AG04450 (cell line): ENCODE measurements at places on chromosomes 11 and 22.

DNA sequence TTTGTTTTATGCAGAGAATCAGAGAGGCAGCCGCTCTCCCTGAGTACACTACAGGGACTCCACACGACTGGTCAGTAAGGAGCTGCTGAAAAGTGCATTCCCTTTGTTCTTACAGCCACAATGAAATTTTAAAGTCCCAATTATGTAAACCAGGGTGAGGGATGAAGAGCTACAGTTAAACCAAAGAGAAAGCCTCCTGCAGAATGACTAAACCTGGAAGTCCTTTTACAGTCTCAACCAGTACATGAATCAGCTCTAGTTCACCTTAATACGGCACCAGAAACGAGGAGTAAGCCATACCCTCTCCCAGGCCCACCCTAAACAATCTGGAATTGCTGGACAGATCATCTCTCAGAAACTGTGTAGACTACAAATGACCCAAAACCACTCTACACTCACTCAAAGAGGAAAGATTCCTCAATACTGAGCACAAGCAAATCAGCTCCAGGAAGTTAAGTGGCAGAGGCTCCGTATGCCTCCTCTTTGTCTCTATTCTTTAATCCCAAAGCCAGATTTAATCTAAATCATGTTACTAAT, 113.1 kb downstream of the RBFOX2 start:
- DNase-seq, result no peak

DNA sequence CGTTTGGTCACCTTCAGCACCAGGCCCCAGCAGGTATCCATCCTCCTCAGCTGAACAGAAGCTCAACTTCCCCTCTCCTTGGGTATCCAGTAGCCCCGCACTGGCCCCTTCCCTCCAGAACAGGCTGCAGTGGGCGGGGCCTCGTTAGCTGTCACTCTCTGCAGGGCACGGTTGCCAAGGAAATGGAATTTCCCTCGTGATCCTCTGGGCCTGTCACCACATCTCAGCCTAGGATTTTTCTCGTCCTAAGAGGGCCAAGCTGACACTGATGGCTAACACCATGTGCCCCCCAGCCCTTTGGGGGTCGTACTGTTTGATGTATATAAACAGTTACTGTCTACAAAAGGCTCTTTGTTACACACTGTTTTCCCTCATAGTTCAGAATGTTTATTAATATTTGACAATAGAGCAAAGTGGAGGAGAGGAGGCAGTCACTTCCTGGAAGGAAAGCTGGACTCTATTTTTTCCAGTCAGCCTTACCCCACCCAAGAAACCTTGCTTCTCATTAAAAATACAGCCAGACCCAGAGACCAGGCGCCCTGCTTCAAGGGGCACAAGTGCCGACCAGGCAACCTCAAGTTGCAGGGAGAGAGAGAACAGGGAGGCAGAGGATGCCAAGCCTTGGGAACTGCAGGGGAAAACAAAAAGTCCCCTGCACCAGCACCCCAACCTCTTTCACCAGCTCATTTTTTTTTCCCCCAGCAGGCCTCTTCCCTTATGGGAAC, 44.5 kb downstream of the FEZ1 start:
- no peak for DNase-seq

GRCh38 chr22:34567367-34567766, 498.6 kb upstream of the ISX start:
- DNase-seq, result no peak

DNA sequence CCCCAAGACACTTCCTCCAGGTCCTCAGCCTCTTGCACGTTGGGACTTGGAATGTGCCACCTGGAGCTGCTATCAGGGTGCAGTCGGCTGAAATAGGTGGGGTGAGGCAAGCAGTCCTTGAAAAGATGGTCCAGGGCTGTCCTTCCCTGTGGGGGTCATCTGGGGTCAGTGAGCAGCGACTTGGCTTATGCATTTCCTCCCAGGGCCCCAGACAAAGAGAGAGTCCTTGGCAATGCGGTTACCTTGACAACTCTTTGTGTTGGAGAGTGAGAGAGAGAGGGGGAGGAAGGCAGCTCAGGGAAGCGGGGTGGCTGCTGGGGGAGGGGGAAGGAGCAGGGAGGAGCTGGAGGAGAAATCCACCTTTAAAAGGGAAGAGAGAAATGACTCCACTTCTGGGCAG, 93.8 kb downstream of the MIAT start:
- no peak for DNase-seq

DNA sequence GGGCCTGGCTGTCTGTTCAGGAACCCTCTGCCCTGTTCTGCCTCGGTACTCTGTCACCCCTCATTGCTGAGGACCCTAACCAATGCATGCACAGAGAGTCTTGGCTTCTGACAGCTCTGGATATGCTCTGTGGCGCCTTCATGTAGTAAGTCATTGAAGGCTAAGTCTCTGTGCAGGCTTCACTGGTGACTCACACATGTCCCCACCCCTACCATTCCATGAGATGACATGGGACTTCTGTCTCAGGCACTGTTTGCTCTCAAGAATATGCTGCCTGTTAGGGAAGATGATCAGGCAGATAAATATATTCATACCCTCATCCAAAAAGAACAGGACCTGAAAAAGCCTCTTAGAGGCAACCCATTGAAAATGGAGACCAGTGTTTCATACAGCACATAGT, 43.6 kb upstream of the HORMAD2 start:
- no peak for DNase-seq

DNA sequence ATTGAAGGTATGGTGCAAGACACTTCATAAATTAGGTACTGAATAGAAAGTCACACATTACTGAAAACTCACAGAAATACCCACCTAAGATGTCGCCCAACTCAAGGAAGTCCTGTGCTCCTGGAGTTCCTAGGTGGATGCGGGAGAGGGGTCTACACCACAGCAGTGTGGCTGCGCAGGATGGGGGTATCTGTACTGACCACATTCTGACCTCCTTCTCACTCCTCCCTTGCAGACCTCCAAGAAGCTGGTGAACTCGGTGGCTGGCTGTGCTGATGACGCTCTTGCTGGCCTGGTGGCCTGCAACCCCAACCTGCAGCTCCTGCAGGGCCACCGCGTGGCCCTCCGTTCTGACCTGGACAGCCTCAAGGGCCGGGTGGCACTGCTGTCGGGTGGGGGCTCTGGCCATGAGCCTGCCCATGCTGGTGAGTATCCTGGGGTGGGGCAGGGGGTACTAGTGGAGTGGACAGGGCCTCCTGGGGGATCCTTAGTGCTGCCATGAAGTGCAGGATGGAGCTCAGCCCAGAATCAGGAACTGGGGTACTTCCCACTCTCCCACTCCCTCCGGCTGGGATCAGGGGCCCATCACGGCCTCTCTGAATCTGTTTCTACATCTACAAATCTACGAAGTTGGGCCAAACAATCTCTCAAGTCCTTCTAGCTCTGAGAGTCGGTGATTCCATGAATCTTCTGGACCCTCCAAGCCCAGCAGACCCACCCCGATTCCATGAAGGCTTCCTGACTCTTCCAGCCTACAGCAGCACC, 4.9 kb downstream of the TKFC start:
- no peak for DNase-seq

- no peak for DNase-seq
These were observed 125.7 kb downstream of the PARVA start for GRCh38 chr11:12503039-12503484.

- DNase-seq, result no peak
These were observed 182.2 kb upstream of the SYT13 start for GRCh38 chr11:45468267-45468856.

- no peak for DNase-seq
These were observed 10.0 kb upstream of the TMEM123 start for GRCh38 chr11:102462610-102463009.

- no peak for DNase-seq
These were observed at the start of gene SH3BP1 for GRCh38 chr22:37639070-37639760. Gene SH3BP1 (plus strand): TSS chr22:37639669. CDS start chr22:37639788, 119 bp downstream.

DNA sequence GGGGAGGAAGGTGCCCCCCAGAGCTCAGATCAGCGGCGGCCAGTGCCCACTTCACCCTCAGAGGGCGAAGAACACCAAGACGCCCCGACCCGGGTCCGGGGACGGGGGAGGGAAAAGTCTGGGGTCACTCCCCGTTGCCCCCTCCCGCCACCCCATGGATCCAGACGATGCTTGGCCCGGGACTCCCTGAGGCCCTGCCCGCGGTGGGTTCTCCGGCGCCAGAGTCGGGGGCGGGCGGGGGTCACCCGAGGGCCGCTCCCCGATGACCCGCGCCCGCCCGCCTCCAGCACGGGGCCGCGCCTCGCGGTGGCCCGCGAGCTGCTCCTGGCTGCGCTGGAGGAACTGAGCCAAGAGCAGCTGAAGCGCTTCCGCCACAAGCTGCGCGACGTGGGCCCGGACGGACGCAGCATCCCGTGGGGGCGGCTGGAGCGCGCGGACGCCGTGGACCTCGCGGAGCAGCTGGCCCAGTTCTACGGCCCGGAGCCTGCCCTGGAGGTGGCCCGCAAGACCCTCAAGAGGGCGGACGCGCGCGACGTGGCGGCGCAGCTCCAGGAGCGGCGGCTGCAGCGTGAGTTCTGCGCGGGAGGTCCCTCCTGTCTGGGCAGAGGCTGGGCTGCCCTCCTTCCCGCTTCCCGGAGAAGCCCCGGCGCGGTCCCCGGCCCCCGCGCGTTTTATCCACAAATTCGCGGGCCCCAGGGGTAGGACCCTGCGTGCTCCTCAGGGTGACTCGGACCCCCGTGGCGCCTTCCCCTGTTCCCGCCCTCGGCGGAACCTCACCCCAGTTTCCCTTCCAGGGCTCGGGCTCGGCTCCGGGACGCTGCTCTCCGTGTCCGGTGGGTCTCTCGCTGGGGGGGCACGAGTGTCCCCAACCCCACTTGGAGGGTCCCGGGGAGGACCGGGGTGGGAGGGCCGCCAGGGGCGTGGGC, 1.1 kb downstream of the NLRP6 start:
- no peak for DNase-seq

DNA sequence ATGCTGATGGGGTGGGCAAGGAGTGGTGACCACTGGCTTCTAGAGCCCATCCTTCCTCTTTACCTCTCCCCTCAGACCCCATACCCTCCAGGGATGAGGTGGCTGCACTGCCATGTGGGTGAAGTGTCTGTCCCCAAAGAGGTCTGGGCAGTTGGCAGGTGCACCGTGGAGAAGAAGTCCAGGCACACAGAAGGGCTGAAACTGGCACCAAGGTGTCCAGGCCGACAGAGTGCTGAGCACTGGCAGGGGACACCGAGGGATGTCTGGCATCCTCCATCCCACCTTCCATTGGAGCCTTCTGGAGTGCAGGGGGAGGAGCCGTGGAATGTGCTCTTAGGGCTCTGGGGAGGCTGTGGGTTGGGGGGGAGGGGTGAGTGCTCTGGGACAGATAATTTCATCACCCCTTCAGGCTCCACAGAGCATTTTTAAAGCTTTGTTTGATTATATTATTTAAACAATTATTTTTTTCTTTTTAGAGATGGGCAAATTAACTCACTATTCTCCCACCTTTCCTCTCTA, 37.9 kb downstream of the PKNOX2 start:
- DNase-seq, result no peak

DNA sequence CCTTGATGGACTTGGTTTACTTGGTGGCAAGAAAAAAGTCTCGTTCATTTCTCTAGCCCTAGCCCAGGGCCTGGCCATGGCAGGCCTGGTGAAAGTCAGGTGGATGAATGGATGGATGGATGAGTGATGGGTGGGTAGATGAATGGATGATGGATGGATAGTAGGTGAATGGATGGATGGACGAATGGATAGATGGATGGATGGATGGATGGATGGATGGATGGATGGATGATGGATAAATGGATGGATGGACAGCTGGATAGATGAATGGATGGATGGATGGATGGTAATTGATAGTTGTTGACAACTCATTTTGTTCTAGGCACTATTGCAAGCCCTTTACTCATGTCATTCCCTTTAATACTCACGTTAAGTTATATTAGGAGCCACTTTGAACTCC, 86.1 kb upstream of the ANO1 start:
- no peak for DNase-seq

- no peak for DNase-seq
These were observed 3.7 kb upstream of the HEPHL1 start for GRCh38 chr11:94017446-94017845.

- DNase-seq, result peak; percentile 27
These were observed 37.0 kb upstream of the DNAJB7 start for GRCh38 chr22:40898850-40899357.

- DNase-seq, result no peak
These were observed 32.2 kb downstream of the SLC6A5 start for GRCh38 chr11:20631519-20632168.

DNA sequence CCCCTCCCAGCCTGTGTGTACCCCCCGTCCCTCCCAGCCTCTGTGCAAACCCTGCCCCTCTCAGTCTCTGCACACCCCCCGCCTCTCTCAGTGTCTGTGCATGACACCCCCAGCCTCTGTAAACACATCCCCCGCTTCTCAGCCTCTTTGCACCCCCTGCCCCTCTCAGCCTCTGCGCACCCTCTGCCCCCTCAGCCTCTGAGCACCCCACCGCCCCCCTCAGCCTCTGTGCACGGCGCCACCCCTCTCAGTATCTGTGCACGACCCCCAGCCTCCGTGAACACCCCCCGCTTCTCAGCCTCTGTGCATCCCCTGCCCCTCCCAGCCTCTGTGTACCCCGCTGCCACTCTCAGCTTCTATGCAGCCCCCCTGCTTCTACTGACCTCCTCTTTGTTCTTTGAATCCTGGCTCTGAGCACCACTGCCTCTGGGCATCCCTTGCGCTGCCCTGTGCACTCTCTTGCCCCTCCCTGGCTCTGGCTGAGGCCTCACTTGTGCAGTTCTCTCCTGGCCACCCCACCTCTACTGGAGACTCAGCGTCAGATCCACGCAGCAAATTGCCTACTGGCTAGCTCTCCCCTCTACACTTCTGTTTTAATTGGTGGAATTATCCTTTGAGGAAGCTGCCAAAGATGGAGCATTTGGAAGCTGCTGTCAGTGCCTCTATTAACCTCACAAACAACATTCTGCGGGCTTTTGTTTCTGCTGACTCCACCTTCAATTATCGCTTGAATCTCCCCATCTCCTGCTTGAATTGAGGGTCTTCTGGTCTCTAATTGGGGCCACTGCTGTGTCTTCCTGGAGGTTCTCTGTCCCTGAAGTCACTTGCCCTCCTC, 838.6 kb downstream of the TBC1D22A start:
- no peak for DNase-seq

GRCh38 chr22:44870021-44870420, 117.6 kb downstream of the ARHGAP8 start:
- no peak for DNase-seq

DNA sequence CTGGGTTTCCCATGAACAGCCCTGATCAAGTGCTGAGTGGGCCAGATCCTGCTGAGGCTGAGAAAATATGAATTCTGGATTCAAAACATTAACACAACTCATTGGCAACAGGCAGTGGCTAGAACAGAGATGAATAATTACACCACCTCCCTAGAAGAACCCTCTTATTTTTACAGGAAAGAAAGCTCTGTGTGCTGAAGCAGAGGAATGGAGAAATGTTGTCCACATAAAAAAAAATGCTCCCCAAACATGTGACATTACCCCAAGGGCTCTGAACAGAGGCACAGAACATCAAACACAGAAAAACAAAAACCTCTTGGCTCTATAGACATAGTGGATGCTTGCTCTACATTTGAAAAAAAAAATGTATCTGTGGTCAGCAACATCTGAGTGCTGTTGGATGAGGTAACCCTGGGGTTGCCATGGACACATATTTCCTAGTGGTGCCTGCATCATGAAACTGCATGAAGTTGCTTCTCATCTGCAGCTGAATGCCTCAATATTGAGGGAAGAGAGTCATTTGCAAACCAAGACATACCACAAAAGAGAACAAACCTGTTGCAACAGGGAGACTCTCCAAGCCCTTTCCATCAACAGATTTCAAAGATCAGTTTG, 98.8 kb downstream of the SNX19 start:
- peak; percentile 68 for DNase-seq
